ENCODE measurements at places on chromosomes 1 and 21.

DNA sequence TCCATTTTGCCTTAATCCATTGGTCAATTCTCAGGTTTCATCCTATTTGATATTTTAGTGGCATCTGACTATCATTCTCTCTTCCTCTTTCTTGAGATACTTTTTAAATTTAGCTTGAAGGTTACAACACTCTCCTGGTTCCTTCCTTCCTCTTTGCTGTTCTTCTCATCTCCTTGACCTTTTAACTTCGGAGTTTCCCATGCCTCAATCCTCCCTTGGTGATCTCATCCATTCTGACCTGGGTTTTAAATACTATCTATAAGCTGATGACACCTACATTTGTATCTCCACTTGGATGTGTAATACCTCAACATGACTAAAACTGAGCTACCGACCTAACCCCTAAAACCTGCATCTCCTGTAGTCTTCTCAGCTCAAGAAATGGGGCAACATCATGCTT, 4.8 kb upstream of the ZNF687 start:
- DNase-seq, result no peak

DNA sequence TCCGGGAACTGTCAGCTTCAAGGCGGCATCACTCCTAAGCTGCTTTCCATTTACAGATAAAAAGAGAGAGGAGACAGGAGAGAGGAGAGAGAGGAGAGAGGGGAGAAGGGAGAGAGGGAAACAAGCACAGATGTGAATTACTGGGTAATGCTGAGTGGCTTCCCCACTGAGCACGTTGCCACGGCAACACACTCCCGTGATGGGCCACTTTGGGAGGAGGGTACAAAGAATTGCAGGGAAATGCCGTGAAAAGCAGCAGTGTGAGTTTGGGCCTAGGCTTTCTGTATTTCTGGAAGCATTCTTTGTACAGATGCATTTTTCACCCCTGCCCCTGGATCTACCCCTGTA, 128.0 kb upstream of the IRF2BP2 start:
- no peak for DNase-seq

DNA sequence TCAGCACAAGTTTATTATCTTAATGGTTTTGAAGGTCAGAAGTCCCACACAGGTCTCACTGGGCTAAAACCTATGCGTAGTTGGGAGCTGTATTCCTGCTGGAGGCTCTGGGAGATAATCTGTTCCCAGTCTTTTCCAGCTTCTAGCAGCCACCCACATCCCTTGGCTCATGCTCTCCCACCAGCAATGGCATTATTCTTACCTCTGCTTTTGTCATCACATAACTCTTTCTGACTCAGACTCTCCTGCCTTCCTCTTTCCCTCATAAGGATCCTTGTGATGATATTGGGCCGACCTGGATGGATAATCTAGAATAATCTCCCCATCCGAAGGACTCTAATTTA, 122.2 kb upstream of the PRDX6 start:
- no peak for DNase-seq

DNA sequence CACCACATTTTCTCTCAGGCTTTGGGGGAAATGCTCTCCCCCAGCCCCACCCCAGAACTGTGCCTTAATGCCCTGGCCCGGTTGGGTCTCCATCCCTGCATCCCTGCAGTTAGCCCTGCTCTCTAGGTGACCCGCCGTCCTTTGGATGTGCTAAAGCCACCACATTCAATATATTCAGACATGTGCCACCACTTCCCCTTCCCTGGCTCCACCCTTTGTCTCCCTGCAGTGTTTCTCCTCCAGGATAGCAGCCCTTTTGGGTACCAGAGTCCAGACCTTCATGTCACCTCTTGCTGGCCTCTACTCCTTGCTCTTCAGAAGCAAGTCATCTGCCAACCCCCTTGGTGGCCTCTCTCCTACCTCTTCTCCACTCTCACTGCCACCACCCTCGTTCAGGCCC, 41.8 kb downstream of the RUNX1 start:
- no peak for DNase-seq

DNA sequence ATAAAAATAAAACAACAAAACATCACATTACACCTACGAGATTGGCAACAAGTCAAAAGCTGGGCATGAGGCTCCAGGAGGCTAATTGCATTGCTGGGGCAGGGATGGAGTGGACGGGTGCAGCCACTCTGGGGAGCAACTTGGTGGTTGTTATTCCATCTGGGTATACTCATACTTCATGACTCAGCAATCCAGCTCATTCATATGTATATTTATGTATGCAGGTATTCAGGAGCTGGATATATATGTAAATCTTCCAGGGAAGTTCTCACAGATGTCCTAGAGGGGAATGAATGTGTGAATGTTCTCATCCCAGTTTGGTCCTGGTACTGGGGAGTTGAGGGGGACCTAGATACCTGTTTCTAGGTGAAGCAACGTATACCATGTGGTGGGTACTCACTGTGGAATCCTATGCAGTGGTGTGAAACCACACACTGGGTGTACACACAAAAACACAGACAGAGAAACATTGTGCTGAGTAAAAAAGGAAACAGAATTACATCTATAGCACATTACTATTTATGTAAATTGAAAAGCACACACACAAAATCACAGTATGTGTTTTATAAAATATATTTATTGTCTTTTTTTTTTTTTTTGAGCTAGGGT, 79.7 kb upstream of the RAB4A start:
- no peak for DNase-seq

Measured in SW 1271 (cell line).